ENCODE measurements at places on chromosomes 13 and 19.

- no peak for DNase-seq
Measured at GRCh38 chr19:4396949-4397783, 3.2 kb downstream of the SH3GL1 start.

DNA sequence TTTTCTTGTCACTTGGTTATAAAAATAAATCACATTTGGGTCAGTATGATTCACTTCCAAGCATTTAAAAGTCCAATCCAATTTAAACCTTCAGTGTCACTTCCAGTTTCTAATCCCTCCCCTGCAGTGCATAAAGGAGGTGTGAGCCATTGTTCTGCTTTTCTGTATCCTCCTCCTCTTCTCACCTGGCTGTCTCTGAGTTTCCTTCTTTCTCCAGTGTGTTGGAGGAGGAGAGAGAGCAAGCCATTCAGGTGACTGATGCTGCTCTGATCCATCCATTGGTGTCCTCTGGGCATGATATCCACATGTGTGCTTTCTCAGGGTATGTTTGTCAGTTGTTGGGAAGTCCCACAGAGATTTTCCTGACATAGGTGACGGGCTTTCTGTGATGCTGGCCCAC lies 1.2 kb downstream of the NUDT15 start:
- no peak for DNase-seq

GRCh38 chr13:72342364-72342763 lies 385.1 kb downstream of the MZT1 start:
- no peak for DNase-seq

DNA sequence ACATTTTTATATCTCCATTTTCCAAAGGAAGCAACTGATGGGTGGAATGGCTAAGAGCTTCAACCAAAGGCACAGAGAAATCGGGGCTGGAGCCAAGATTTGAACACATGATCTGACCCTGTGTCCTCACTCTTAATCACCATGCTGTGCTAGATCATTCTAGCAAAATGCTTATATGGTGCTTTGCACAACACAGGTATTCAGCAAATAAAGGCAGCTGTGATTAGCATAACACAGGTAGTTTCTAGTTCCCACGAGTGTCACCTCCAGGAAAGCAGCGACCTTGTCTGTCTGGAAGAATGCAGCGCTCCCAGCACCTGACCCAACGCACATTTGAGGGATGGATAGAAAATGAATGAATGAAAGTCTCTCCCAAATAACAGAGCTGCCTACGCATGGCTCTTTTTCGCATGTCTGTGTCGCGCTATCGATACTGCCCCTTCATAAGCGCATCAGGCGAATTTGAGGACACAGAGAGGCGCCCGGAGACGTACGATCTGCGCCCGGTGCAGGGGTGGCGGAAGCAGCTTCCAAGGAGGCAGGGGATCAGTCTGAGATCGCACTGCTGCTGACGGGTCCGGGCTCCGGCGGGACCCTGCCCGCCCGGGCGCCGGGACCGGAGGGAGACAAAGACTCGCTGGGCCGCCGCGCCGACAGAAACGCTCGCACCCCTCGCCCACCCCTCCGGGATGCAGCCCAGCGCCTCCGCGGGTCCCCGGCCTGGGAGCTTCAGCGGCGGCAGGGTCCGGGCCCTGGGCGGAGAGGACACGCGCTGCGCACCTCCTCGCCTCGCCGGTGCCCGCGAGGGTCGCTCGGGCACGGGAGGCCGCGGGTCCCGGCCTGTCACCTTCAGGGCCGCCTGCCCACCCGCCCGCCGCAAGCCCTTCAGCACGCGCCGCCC lies 609 bp downstream of the EPS15L1 start:
- DNase-seq: peak; percentile 46

DNA sequence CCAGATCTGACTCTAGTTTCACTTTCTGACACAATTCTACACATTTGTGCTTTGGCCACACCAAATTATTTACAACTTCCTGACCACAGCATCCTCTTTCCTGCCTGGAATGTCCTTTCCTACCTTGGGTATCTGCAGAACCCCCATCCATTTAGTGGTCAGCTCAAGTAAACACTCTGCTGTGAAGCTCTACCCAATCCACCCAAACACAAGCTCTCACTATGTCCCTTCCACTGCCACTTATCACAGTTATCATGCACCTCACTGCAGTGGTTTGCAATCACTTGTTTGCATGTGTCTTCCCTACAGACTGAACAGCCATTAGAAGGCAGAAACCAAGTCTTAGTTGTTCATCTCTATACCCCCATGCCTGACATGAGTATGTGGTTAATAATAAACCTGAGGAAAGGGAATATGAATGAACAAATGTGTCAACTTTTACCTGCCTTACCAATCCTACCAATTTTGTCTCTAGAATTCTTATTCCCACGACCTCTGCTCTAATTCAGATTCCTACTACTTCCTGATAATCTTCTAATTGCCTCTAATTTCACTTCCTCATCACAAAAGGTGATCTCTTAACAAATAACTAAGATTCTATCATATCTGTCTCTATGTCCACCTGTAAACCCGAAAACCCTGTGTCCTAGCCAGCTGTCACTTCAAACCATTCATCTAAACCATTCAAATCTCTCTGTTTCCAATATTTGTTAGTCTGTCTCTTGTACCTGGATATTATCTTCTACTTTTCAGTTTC lies 25.1 kb downstream of the LNX2 start:
- DNase-seq: no peak

- DNase-seq: peak; percentile 77
Measured at GRCh38 chr13:72820156-72820897, 38.4 kb downstream of the PIBF1 start.
